NCI-H524 (cell line): ENCODE measurements at places on chromosomes 6 and 20.

DNA sequence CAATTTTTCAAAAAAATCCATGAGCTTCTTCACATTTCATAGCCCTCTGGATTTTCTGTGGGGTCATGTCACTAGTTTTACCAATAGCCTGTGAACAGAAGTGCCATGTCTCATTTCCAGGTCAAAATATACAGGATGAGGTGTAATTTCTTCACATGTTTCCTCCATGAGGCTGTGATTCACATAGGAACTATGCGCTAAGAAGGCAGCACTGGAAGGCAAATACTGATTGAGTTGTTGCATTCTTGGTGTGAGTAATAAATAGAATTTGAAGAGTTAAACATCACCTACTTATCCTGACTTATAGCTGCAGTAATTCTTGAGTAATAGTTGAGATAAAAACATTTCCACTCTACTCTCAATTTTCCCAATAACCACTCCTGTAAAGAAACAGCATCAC is 442.3 kb downstream of the HAO1 start:
- DNase-seq: no peak

GRCh38 chr6:100665041-100665380 is 200.3 kb upstream of the SIM1 start:
- no peak for DNase-seq

DNA sequence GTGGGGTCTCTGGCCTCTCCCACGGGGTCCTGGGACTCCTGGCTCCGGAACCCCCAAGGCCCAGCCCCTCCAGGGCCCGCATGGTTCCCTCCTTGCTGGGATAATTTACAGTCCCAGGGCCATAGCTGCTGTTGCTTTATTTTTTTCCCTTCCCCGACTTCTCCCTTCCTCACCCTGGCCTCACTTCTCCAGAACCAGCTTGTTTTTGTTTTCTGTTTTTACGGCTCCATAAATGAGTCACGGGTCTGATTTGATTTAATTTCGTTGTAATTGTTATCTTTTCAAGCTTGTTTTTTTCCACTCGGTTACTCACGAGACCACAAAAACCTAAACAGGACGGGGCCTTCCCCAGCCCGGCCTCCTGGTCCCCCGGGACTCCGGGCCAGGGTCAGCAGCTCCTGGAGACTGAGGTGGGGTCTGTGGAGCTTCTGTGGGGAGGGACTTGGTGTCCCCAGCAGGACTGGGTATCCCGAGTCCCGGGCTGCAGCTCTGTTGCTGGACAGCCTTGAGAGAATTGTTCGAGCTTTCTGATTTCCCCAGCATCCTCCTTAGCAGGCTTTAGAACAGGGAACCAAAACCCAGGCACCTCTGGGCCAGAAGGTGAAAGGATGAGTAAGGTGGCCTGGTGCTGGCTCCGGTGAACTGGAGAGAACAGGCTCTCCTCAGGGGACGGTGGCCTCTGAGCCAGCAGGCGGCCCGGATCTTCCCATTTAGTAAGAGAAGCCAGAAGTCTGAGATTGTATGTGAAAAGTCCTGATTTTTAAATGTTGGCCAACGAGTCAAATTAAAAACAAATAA is 94.9 kb downstream of the CEBPB start:
- DNase-seq: no peak

- no peak for DNase-seq
Observed at GRCh38 chr6:89675949-89676748, 37.6 kb upstream of the LYRM2 start.

GRCh38 chr6:168641446-168641845 is 200.5 kb downstream of the SMOC2 start:
- DNase-seq: no peak

DNA sequence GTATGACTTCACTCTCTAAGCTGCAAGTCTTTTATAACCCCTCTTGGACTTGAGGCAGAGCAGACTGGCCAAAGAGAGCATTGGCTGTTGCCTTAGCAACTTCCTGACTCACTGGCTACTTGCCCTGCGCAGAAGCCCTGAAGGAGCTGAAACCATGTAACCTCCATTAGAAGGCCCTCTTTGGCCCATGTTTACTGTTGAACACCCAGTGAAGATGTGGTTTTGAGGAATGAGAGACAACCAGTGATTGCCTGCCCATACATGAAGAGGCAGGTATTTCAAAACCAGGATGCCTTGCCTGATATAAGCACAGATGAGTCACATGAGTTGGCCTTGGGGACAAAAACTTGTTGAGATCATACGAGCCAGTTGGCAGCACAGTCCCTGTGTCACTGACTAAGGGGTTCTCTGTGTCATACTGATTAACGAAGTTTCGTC is 182.5 kb downstream of the EDN1 start:
- no peak for DNase-seq

GRCh38 chr6:134632024-134632423 is 314.1 kb upstream of the SGK1 start:
- DNase-seq: no peak

DNA sequence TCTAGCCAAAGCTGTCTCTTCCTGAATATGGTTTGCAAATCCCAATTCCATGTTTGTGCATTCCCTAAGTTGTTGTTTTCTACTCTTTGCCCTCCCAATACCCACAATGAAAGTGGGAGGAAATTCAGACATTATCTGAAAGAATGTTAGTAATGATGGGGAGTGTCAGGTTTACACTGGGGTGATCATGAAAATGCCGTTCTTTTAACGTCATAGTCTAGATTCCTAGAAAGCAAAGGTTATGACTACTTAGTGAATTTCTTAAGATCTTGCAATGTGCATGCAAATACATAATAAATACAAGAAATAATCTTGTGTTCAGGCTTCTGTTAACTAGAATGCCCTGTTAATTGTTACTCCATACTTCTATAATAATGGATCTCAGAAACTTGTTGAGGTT is 101.0 kb downstream of the LCA5 start:
- DNase-seq: no peak

- DNase-seq: no peak
Observed at GRCh38 chr6:36220226-36220625, 23.7 kb downstream of the BRPF3 start.

GRCh38 chr20:46027245-46027853 is 1.7 kb upstream of the SLC12A5 start:
- DNase-seq: no peak

DNA sequence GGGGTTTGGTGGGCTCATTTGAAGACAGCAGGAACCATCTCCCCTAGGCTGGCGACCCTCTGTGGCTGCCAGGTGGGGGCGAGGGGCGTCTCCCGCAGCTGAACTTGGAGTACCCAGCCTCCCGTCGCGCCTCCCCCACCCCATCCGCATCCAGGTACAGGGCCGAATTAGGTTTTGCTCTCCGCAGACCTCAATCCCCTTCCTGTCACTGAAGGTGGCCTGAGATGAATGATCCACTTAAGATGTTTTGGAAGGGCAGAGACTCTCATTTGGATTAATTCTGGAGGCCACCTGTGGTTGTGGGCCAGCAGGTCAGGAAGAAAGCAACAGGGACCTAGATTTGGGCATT is 493 bp downstream of the CD83 start:
- DNase-seq: no peak

- DNase-seq: no peak
Observed at GRCh38 chr6:10082385-10082784, 332.5 kb downstream of the TFAP2A start.

DNA sequence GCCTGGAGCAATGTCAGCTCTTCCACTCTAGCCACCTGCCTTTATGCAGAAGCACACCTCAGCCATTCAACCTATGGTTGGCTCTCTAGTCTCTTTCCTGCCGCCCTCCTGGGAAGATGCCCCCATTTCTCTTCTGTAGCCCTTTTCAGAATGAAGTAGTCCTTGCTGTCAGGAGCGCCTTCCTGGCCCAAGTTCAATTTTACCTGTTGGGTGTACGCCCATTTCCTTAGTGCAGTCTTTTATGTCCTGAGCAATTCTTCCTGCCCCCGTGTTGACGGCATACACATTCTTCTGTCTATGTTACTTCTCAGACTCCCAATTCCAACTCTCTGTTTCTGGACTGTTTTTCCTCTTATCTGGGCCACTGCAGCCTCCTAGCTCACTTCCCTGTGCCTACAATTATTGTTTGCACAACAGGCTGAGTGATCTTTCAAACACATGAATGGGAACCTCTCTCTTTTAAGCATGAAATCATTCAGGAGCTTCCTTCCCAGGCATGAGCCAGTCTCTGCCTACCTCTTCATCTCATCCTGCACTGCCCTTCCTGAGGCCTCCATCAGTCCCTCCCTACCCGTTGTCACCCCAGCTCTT is 389.2 kb downstream of the CD83 start:
- no peak for DNase-seq

DNA sequence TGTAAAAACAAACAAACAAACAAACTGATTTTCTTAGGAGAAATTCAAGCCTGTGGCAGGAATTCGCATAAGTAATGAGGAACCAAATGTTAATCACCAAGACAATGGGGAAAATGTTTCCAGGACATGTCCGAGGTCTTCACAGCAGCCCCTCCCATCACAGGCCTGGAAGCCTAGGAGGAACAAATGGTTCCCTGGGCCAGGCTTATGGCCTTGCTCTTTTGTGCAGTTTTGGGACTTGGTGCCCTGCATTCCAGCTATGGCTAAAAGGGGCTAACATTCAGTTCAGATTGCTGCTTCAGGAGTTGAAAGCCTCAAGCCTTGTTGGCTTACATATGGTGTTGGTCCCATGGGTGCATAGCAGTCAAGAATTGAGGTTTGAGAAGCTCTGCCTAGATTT is 1372.7 kb upstream of the CITED2 start:
- DNase-seq: no peak

- peak; percentile 75 for DNase-seq
Observed at GRCh38 chr6:15491255-15491985, 171.4 kb downstream of the DTNBP1 start.

GRCh38 chr6:183668-184067 is 108.6 kb upstream of the DUSP22 start:
- DNase-seq: no peak

- no peak for DNase-seq
Observed at GRCh38 chr6:25435416-25435985, 156.3 kb downstream of the CARMIL1 start.

- DNase-seq: no peak
Observed at GRCh38 chr6:28922004-28922820, 1.6 kb downstream of the TRIM27 start.

DNA sequence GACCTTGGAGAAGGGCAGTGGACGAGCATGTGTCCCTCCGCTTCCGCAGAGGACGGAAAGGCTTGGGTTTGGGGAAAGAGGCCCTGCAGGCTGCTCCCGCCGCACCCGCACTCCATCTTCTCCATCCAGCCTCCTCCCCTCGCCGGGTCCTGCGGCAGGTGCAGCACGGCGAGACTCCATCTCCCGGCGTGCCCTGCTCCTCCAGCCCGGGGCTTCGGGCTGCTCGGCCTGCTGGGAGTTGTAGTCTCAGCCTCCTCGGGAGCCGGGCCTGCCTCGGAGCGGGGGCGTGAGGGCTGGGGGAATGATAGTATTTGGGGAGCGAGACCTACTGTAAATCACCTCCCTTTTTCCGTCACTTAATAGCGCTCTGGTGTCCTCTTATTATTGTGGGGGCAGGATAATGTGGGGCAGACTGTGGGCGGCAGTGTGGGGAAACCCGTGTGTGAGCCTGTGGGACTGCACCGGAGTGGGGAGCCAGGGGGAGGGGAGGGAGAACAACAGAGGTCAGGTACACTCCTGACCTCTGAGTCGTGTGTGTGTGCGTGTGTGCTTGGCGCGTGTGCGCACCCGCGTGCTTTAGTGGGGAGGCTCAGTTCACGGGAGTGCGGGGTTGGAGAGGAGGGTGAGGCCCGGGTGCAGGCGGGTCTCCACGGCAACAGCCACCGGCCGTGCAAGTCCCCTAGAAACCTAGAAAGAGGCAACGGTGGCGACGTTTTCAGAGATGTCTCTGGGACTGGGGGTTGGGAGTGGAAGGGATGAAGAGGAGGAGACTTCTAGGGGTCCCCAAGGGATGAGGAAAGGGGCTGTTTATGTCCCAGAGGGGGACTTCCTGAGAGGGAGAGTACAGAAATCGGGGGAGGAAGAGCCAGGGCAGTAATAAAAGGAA is 4.1 kb downstream of the TTBK1 start:
- DNase-seq: peak; percentile 70

GRCh38 chr6:41277605-41278004 is 8.9 kb downstream of the TREM1 start:
- no peak for DNase-seq

GRCh38 chr20:38805502-38805957 is at the start of gene PPP1R16B:
TSS of gene PPP1R16B (plus strand) at chr20:38805697. CDS start at chr20:38835926, 30,229 bp downstream.
- DNase-seq: peak; percentile 78

DNA sequence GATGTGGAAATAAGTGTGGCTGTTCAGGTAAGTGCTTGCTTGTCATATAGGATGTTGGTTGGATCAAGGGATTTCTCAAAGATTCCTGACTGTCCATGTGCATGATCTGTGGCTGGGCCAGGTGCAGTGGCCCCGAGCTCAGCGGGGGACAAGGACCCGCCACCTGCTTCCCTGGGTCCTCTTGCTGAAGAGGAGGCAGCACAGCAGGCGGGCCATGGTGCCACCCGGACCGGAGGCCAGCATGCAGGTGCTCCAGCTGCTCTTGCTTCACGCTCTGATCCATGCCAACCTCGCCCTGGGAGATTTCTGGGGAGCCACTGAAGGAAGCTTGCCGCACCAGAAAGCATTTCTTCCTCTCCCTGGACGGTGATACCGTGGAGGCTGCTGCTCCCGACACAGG is 173.8 kb downstream of the HIVEP2 start:
- DNase-seq: peak; percentile 67

- DNase-seq: no peak
Observed at GRCh38 chr6:43735642-43736199, 34.3 kb upstream of the VEGFA start.

GRCh38 chr20:60631585-60632287 is 620.3 kb upstream of the CDH4 start:
- DNase-seq: no peak

DNA sequence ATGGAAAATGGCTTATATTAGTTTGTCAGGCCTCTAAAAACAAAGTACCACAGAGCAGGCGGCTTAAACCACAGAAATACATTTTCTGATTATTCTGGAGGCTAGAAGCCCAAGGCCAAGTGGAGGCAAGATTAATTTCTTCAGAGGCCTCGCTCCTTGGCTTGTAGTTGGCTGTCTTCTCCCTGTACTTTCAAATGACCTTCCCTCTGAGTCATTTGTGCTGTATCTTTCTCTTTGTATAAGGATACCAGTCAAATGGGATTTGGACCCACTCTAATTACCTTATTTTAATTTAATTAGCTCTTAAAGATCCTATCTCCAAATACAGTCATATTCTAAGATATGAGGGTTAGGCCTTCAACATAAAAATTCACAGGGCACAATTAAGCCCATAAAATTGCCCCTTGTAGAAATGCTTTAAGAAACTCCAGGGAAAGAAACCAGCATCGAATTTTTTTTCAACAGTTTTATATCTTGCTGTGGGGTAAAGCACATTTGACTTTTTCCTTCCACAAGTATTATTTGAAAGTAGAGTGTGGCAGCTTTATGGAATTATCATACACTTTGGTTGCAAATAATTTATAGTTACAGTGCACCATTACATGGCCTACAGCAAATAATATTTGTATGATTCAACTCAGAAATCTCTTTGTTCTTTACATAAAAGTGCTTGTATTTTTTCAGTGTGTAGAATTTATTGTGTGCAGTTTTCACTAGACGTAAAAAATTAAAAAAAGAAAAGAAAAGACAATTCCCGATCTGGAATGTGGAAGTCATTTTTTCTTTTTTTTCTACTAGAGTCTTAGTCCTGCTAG is 706.1 kb downstream of the KIF16B start:
- no peak for DNase-seq

GRCh38 chr6:41591859-41592502 is 45.8 kb downstream of the FOXP4 start:
- DNase-seq: peak; percentile 53
